ENCODE measurements at places on chromosomes 5 and 9.

DNA sequence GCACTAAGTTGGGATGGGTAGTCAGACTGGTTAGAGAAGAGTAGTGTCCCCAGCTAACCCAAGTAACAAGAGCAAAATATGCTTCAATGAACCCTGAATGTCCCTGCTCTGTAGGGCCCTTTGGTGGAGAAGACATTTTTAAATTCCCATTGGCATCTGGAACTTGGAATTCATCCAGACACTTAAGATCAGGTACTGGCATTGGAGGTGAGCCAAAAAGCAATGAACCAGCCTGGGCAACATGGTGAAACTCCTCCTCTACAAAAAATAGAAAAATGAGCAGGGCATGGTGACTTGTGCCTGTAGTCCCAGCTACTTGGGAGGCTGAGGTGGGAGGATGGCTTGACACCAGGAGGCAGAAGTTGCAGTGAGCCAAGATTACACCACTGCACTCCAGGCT is 58.9 kb upstream of the ZNF618 start:
- no peak for DNase-seq

GRCh38 chr9:103977163-103977562 is 116.9 kb upstream of the SMC2 start:
- no peak for DNase-seq

- DNase-seq, result no peak
These were observed 439.9 kb downstream of the GADD45G start for GRCh38 chr9:90044710-90045151.

GRCh38 chr5:109574985-109575384 is 114.7 kb upstream of the MAN2A1 start:
- DNase-seq, result no peak

Data from stimulated activated CD8-positive, alpha-beta memory T cell treated with anti-CD3 and anti-CD28 coated beads, Interleukin-2, amount 100 ng/mL, for 1 hour (primary cell).